GM23338 (cell line): ENCODE measurements at places on chromosomes 1 and 21.

DNA sequence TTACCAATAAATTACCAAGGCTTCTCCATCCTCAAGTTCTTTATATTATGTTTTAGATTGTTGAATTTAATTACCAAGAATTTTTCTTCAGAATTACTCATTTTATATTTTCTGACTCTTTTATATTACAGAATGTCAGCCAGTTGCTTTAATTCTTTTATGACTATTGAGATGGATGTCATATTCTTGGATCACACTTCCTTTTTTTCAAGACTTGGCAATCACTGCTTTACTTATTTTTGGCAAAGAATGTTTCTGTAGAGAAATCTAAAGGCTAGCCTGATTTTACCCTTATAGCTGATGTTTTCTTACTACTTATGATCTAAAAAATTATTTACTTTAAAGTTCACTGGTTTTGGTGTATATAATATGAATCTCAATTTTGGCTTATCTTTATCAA, 721.1 kb upstream of the TMPRSS15 start:
- no peak for DNase-seq

DNA sequence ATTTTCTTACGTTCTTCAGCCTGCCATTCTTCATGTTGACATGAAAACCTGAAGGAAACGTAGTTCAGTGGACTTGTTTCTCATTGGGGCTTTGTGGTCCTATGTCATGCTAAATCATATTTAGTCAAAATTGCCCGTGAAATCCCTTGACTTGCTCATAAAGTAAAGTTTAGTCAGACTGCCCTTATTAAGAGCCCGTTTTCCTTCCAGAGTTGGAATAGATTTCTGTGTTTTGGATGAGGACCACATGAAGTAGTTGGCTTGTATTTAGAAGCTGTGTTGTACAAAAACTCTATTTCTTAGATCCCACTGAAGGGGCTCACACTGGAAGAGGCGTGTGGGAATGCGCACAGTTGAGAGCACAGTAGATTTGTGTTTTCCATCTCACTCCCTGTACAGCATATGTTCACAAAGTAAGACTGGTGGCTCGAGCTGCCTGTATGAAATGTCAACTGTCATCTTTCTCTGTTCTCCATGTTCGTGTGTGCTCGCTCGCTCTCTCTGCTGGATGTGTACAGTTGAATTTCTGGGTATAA, 42.4 kb downstream of the CAMTA1 start:
- no peak for DNase-seq

- DNase-seq = no peak
Observed at GRCh38 chr1:93489756-93490155, 41.8 kb downstream of the FNBP1L start.

- no peak for DNase-seq
Observed at GRCh38 chr21:15703932-15704331, 25.9 kb upstream of the USP25 start.

DNA sequence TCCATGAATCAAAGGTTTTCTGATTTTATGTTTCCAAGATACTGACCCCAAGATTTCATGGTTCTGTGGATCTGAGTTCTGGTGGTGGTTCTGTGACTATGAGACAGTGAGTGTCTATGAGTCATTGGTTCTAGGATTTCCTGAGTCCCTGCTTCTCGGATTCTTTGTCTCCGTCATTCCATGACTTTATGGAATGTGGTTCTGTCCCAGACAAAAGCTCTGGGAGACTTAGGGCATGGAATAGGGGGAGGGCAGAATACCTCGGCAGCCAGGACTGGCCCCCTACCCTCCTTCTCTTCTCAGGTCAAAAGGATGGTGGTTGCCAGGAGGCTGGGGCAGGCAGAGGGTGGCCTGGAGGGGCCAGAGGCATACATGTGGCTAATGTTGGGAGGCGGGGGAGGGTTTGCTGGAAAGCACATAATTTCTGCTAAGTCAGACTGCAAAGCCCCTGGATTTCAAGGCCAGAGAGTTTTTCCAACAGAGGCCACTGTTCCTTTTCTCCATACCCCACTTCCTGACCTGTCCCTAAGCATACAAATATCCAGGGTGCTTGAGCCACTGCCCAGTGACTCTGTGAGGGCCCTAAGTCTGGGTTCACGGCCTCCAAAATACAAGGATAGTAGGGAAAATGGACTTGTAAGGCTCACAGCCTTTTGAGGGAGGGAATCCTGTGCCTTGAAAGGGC, 17.2 kb downstream of the CDCP2 start:
- no peak for DNase-seq

- no peak for DNase-seq
Observed at GRCh38 chr1:59076612-59077011, 220.3 kb upstream of the FGGY start.
